ENCODE measurements at places on chromosomes 4 and X.

GRCh38 chrX:154022108-154022507 is 2.4 kb upstream of the IRAK1 start:
- DNase-seq, result no peak

DNA sequence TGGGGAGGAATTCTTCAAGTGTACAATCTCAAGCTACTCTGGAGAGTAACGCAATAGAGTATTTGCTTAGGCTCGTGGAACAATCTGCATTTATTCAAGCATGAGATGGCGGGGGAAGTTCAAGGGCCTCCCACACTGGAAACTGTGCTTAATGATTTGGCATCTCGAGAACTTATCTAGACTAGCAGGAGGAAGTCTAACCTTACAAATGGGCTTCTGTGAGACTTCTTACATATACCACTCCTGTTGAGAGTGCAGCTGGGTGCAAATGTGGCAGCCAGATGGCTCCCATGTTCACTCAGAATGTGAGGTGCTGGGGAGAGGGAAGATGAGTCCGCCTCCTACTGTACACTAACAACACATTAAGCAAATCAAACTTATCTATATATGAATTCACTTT is 29.3 kb upstream of the PTPN13 start:
- DNase-seq, result peak; percentile 50

GRCh38 chr4:20249333-20249732 is 2.4 kb upstream of the SLIT2 start:
- DNase-seq, result peak; percentile 64

DNA sequence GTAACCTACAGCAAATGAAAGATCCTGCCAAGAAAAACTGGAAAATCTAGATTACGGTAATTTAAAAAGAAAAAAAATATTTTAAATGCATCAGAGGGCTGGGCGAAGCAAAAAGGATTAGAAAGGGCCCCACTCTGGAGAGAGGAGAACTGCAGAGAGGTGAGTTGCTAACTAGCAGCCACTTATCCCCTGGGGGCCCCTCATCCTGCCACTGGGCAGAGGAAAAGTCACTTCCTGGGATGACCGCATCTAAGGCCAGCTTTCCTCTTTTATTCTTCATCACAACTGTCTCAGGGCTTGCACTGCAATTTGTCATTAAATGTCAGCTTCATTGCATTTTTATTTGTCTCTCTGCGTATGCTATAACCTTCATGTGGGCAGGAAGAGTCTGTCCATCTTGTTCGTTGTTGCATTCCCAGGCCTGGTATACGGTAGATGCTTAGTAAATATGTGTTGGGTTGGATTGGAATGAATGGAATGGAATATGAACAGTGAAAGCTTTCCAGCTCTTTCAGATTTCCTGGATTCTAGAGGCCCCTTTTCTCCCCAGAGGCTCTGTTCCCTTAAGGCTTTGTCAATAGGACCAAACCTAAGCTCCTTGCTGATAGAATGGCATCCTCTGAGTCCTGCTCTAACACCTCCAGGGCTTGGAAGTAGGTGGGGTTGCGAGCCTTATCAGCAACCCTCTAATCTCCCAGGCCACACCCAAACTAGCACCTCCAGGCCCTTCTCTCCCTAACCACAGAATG is 58.9 kb downstream of the TLR10 start:
- peak; percentile 64 for DNase-seq

- DNase-seq, result no peak
These were observed 6.1 kb downstream of the SCARB2 start for GRCh38 chr4:76207549-76207948.

DNA sequence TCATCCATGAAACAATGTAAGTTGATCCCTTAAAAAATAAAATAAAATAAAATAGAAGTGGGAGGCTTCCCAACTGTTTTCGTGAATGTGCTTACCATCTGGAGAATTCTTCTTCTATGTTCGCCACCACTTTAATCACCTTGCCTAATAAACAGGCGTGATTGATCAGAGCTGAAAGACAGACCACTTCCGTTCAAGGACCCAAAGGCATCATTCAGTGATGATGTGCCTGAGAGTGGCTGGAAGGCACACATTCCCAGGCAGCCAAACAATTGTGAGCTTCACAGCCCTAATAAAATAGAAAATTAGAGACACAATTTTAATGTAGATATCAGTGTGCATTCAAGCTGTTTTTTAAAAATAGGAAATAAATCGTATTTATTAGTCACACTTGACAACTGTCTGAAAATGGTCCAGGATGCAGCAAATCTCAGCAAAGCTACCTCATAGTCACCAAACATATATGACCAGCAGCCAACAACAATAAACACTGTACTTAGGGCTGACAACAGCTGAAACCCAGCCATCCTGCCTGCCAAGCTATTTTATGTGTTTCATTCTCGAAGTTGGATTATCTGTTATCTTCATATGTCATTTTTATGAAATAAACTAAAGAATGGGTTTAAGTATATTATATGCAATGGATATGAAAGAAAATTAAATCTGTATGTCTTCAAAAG is 163.2 kb upstream of the FAM9B start:
- peak; percentile 16 for DNase-seq

DNA sequence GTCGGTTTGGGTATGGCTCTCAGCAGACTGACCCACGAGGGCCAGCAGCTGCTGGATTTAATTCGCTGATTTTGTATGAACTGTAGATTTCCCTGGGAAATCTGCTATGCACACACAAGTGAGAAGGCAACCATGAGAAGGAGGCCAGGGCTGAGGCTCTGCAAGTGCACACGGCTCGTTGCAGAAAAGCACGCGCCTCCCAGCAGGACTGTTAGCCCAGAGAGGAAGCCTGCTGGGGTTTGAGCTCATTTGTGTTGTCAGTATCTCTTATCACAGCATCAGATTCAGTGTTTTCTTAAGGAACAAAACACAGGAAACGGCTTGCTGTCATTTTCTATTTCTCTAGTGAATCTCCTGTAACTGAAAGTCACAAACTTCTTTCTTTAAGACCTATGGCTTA is 296.2 kb upstream of the FAT1 start:
- no peak for DNase-seq

GRCh38 chrX:16451334-16451733 is 198.6 kb upstream of the S100G start:
- no peak for DNase-seq

GRCh38 chrX:109732807-109733612 is at the start of gene ACSL4:
Gene ACSL4, minus strand, starts transcription at chrX:109733257. Its CDS starts 49,894 bp downstream, at chrX:109683363.
- peak; percentile 88 for DNase-seq

GRCh38 chr4:154467886-154468285 is 23.7 kb downstream of the DCHS2 start:
- peak; percentile 55 for DNase-seq

- DNase-seq, result no peak
These were observed 16.6 kb upstream of the HPGD start for GRCh38 chr4:174538876-174539250.

- DNase-seq, result peak; percentile 65
These were observed 106.8 kb upstream of the SLC4A4 start for GRCh38 chr4:71232056-71232430.

DNA sequence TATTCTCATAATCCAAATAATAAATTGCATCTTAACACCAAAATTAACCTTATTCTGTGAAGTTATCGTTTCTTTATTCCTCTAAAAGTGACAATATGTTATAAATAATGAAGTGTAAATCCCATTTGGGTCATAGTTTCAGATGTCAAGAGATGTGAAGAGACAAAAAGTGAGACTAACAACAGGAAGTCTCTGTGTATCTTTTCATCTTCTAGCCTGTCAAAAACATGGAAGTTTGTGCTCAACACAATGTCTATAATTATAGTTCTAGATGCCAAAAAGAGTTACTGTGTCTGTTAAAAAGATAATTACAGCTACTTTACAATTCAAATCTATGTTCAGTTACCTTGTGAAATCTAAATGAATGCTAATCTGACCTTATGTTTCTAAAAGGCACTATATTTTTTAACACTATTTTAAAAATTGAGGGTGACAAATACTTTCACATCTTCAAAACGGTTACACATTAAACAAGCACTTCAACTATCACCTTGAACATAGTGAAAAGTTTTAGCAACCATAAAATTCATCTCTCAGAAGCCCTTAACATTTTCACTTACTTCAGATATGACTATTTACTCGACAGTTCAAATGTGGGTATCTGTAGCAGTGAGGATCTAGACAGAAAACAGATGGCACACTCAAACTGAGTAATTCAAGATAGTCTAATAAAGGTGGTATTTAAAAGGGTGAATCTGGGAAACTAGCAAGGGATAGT is 509.8 kb downstream of the ARAP2 start:
- no peak for DNase-seq

GRCh38 chr4:43133566-43133965 is 241.1 kb downstream of the GRXCR1 start:
- DNase-seq, result peak; percentile 2

GRCh38 chrX:125744914-125745313 is 421.2 kb downstream of the DCAF12L2 start:
- DNase-seq, result no peak

GRCh38 chrX:145623453-145623852 is 194.2 kb upstream of the SLITRK2 start:
- no peak for DNase-seq

DNA sequence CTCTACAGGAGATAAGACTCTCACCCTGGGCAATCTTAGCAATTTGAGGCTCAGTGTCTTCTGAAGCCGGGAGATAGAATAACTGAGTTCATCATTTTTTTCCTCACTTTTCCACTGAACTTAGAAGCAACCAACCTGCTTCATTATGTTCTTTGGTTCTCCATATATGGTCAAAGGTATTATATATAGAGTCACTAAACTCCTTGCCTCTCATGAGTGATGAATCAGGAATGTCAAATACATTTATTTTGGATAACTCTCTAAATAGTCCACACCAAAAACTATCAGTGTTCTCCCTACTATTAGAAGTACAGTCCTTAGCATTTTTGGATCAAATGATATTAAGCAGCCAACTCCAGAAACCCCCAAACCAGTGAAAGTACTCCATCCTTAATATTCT is 421.5 kb upstream of the EPHA5 start:
- DNase-seq, result peak; percentile 6

- peak; percentile 81 for DNase-seq
These were observed 25.4 kb downstream of the SEC31A start for GRCh38 chr4:82865592-82865991.

GRCh38 chr4:30718641-30719453 is 1.3 kb upstream of the PCDH7 start:
- peak; percentile 74 for DNase-seq

GRCh38 chrX:36116222-36116621 is 196.7 kb downstream of the CFAP47 start:
- DNase-seq, result no peak

DNA sequence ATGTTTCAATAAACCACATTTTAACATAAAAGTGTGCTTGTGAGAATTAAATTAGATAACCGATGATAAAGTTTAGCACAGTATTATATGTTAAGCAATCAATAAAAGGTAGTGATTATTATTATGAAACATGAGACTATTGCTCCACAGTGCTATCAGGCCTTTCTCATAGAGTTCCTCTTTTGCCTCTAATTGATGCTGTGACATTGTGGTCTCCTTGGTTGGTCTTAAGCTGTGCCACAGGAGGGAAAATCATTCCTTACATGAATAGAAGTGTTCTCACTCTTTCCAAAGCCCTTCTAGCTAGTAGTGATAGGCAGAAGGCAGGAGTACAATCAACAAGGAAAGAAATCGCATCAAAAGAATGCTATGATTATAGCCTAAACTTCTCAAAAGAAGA is 9.2 kb upstream of the PDHA2 start:
- no peak for DNase-seq

GRCh38 chr4:577499-578450 is 1.7 kb upstream of the TMEM271 start:
- peak; percentile 41 for DNase-seq

DNA sequence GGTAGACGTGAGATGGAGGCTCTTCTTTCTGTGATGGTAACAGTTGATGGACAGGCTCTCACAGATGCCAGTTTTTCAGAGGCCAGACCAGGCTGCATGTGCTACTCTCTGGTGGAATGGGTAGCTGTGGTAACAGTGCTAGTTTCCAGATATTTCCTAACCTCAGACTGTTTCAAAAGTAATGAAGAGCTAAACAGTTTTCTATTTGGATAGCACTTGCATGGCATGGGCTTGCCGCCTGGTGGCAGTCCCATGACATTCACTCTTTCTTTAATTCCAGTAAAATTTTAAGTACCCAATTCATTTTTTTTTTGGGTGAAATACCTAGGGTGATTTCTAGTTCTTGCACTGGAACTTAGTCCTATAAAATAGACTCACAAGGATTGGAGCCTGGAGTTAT is 220.2 kb upstream of the MAD2L1 start:
- DNase-seq, result no peak

DNA sequence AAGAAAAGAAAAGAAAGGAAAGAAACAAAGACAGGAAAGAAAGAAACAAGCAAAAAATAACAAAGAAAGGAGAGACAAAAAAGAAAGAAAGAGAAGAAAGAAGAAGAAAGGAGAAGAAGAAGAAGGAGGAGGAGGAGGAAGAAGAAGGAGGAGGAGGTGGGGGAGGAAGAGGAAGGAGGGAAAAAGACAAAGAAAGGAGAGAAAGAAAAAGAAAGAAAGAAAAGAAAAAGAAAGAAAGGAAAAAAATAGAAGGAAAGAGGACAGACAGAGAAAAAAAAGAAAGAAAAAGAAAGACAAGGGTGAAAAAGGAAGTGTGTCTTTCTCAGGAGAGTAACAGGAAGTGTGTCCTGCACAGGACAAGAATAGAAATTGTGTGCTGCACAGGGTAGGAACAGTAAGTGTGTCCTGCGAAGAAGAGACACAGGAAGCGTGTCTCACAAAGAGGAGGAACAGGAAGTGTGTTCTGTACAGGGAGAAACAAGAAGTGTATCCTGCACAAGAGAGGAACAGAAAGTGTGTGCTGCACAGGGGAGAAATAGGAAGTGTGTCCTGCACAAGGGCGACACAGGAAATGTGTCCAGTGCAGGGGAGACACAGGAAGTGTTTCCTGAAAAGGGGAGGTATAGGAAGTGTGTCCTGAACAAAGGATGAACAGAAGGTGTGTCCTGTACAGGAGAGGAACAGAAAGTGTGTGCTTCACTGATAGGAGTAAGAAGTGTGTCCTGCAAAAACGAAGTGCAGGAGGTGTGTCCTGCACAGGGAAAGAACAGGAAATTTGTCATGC is 101.2 kb downstream of the ARSF start:
- no peak for DNase-seq

GRCh38 chr4:89069481-89069880 is 12.5 kb upstream of the FAM13A start:
- no peak for DNase-seq

GRCh38 chr4:95580226-95580625 is 31.5 kb upstream of the UNC5C start:
- no peak for DNase-seq

GRCh38 chr4:100796332-100796731 is 278.5 kb upstream of the EMCN start:
- no peak for DNase-seq

DNA sequence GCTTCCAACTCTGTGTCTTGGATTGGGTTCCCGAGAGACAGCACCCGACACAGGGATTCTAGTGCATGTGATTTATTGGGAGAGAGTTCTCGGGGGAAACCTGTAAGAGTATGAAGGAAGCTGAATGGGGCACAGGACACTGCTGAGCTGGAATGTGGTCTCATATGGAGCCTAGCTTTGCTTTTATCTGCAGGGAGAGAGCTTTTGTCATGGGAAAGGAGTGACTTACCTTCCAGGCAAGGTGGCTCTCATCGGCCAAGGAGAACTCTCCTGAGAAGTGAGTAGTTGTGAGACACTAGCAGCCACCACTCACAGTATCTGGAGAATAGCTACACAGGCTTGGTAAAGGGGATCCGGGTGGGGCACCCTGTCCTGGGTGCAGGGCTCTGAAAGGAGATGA is 124.5 kb downstream of the NHS start:
- DNase-seq, result no peak

GRCh38 chr4:113957956-113958355 is 21.5 kb downstream of the ARSJ start:
- peak; percentile 48 for DNase-seq

GRCh38 chrX:150983521-150984168 is 510 bp downstream of the HMGB3 start:
- no peak for DNase-seq

GRCh38 chrX:134745636-134746409 is 87.6 kb upstream of the PLAC1 start:
- no peak for DNase-seq

Measured in fibroblast of skin of abdomen (primary cell).